ENCODE measurements at places on chromosomes 13 and 19.

DNA sequence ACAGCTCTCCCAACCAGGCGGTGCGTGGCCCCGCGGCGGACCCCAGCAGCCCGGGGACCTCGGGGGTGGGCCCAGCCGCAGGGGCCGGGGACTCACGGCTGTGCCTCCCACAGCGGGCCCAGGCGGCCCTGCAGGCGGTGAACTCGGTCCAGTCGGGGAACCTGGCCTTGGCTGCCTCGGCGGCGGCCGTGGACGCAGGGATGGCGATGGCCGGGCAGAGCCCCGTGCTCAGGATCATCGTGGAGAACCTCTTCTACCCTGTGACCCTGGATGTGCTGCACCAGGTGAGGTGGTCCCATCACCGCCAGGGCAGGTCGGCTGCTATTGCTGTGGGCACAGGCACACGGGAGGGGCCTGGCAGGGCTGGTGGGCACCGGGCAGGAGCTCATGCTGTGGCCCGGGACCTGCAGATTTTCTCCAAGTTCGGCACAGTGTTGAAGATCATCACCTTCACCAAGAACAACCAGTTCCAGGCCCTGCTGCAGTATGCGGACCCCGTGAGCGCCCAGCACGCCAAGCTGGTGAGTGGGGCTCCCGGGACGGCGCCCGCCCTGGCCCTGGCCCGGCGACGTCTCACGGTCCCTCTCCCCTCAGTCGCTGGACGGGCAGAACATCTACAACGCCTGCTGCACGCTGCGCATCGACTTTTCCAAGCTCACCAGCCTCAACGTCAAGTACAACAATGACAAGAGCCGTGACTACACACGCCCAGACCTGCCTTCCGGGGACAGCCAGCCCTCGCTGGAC lies 7.3 kb downstream of the PTBP1 start:
- no peak for DNase-seq

- DNase-seq, result no peak
These were observed 20.2 kb upstream of the CEACAM6 start for GRCh38 chr19:41735071-41735600.

GRCh38 chr13:23949200-23949599 lies 51.9 kb upstream of the C1QTNF9B start:
- DNase-seq, result no peak

DNA sequence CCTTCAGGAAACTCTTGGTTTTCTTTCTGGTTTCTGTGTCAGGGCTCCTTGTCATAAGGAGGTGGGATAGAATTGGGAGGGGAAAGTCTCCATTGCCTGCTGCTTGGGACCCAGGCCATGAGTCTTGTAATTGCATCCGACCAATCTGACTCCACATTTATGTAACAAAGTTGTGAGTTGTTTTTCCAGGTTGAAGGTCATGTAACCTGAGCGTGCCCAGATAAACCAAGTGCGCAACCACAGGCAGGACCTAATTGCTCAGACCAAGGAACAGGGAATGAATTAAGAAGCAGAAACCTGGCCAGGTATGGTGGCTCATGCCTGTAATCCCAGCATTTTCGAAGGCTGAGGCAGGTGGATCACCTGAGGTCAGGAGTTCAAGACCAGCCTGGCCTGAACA lies 17.8 kb downstream of the RASL11A start:
- no peak for DNase-seq

GRCh38 chr13:96780105-96780504 lies 214.2 kb downstream of the OXGR1 start:
- DNase-seq, result no peak

DNA sequence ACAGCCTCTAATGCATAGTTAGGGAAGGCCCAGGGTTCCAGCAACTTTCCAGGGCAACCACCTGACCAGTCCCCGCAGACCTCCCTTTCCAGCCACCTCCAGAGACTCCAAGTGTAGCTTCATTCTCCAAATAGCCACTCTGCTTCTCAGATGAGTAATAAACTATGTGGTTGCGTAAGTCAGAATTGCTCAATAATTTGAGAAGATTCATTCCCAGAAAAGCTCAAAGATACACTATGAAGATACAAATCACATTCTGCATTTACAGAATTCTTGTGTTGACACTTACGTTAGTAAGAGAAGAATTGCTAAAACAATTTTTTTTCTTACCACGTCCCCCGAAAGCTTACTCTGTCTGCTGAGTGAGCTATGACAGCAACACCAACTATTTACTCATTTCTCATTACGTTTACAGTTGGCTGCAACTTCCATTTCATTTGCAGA lies 8.2 kb upstream of the LATS2 start:
- DNase-seq, result peak; percentile 79

GRCh38 chr19:16462757-16463250 lies 9.0 kb downstream of the EPS15L1 start:
- peak; percentile 65 for DNase-seq

GRCh38 chr13:44266305-44266704 lies 107.3 kb upstream of the SERP2 start:
- no peak for DNase-seq

- no peak for DNase-seq
These were observed 468 bp upstream of the SLC39A3 start for GRCh38 chr19:2740314-2740656.

- DNase-seq, result no peak
These were observed 4.3 kb downstream of the NANOS3 start for GRCh38 chr19:13881251-13881691.

GRCh38 chr19:33248104-33248503 lies 22.5 kb upstream of the SLC7A10 start:
- no peak for DNase-seq

DNA sequence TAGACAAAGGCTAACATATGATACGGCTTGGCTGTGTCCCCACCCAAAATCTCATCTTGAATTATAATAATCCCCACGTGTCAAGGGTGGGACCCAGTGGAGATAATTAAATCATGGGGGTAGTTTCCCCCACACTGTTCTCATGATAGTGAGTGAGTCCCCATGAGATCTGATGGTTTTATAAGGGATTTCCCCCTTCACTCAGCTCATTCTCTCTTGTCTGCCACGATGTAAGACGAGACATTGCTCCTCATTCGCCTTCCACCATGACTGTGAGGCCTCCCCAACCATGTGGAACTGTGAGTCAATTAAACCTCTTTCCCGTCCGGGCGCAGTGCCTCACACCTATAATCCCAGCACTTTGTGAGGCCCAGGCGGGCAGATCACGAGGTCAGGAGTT lies 143.5 kb downstream of the RXFP2 start:
- DNase-seq, result no peak

DNA sequence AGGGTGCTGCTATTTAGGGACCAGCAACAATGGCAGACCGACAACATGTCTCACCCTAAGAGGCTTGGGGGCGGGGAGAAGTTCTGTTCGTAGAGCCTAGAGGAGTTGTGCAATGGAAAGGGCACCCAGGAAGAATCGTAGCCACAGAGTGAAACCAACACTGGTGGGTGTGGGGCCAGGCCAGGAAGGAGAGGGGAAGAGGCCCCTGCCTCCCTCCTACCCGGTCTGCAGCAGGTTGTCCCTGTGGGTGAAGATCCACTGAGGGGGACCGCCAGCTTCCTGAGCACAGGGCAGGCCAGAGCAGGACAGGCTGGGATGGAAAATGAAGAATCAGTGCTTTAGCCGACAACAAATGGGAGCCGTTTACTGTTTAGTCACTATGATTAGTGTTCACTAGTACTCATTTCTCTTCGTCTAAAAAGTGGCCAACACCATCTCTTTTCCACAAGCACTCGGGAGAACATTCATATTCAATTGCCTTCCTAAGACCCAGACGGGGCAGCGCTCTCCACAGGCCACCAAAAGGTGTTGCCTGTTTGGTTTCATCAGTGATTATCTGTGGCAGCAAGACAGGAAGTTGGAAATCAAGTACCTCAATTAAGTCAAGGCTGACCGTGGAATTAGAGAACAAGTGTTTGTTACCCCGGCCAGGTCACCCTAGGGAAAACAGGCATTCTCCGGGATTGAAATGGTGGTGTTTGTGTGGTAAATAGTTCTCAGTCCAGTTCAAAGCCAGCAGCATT lies 1.1 kb upstream of the ATP11A start:
- no peak for DNase-seq

GRCh38 chr19:13187419-13187818 lies 37.2 kb downstream of the IER2 start:
- no peak for DNase-seq

DNA sequence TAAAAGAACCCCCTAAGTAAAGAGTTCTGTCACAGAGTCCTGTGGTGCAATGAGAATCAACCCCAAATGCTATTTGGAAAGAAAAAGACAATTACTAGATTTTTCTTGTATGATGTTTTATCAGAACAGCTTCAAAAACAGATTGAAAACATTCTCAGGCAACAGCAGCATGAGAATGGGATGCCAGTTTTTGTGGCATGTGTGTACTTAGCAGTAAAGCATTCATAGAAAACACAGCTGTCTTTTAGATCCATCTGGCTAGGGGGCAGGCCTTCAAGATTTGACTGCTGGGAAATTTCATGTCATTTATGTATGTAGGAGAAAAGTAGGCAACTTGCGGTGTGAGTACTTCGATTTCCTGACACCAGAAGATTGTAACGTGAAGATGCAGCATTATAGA lies 170.5 kb upstream of the HTR2A start:
- DNase-seq, result no peak

DNA sequence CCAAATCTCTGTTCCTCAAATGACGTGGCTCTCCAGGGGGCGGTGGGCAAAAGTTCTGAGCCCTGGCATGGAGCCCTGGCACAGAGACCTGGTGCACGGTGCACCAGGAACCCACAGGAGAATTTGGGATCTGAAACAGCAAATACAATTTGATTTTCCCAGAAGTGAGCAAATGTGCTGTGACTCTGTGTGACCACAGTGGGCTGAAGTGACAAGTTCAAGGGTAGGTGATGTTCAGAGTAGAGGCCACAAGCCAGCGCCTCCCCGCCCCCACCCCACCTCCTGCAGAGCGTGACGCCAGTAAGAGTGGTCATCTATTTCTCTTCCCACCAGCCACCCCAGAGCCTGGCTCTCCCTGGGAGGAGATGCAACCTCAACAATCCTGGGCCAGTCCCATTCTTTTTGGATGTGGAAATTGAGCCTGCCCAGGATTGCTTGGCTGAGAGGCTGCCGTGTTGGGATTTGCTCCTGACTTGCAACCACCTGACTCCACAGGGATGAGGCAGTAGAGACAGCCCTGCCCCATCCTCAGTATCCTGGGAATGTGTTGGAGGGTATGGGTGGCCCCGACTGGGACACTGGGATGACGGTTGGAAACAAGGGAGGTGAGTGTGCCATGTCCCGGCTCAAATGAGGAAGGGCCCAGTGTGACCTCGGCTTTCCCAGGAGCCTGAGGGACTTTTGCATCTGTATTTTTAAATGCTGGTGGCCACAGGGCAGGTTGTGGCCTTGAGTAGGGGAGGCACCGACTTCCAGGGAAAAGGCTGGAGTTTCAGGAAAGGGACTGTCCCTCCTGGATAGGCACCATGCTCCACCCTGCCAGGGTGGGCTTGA lies 11.1 kb upstream of the BCL3 start:
- DNase-seq, result peak; percentile 79

DNA sequence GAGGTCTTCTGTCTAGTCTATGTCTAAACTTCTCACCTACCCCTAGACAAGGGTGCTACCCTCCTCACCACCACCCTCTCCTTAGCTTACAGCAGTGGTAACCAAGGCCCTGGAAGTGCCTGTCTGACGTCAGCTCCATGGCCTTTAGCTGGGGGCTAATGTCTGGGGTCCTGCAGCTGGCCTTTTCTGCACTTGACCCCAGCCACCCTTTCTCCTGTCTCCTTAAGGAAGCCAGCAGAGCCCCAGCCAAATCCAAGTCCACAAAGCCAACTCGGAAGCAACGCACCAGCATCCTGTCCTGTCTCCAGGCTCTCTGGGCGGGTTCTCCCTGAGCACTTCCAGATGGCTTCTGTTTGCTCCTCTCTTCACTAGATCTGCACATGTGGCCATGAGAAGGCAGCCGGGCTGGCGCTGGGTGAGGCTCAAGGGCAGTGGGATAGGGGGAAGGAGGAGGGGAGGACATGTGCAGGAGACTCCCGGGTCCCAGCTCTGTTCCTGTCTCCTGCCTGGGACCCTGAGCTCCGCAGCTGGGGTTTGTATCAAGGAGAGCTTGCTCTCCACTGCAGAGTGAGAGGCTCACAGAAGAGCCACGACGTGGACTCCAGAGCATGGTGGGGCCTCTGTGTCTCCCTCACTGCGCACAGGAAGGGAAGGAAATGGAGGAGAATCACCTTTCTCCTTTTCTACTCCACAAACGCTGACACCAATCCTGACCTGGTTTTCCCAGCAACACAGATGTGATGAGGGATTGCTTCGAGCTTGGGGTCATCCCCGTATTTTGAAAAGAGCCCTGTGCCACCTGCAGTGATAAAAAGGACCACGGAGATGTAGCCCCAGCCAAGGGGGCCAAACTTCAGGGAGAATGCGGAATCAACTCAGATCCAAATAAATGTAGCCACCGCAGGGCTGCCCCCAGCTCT lies 204.2 kb downstream of the USP12 start:
- DNase-seq, result no peak

DNA sequence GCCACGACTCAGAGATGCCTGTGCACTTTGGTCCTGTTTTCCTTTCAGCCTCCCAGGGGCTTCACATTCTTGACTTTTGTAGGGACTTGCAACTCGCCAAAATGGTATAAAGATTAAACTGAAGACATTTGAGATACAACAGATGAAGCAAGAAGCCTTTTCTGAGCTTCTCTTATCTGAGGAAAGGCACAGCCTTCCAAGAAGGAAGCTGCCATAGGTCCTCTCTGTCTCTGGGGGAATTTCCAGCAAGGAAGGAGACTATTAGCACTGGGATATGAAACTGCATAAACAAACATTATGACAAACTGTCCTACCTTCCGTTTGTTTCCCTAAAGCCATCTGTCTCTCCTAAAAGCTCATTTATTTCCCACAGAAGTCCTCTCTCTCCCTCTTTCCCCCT lies 39.3 kb downstream of the TGDS start:
- no peak for DNase-seq

- DNase-seq, result no peak
These were observed 1194.4 kb downstream of the SLITRK1 start for GRCh38 chr13:82687884-82688283.

GRCh38 chr19:11465600-11465999 lies 15.2 kb downstream of the ELAVL3 start:
- no peak for DNase-seq

DNA sequence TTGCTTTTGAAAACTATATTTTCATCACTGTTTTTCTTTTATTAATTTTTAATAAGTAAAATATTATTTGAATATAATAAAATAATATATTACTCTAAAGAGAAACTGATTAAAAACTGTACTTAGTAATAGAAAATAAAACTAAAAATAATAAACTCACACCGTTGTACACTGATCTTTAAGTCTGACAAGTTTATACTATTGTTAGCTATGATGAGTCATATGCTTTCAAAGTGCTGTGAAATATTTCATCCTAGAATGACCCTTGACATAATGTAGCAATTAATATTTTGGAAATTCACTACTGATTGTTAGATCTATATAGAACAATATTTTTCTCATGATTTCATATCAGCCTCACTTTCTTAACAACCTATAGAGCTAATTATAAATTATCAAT lies 1040.6 kb upstream of the SPRY2 start:
- no peak for DNase-seq

GRCh38 chr19:55304279-55304978 lies 20.6 kb downstream of the BRSK1 start:
- DNase-seq, result peak; percentile 13
